Skin of body (tissue), 3 donors: ENCODE measurements at places on chromosomes 12 and 14. TPM values are rescaled to one million over a fixed set of nuclear protein-coding genes. Genes with fewer than 3 reads are reported as not detected.

DNA sequence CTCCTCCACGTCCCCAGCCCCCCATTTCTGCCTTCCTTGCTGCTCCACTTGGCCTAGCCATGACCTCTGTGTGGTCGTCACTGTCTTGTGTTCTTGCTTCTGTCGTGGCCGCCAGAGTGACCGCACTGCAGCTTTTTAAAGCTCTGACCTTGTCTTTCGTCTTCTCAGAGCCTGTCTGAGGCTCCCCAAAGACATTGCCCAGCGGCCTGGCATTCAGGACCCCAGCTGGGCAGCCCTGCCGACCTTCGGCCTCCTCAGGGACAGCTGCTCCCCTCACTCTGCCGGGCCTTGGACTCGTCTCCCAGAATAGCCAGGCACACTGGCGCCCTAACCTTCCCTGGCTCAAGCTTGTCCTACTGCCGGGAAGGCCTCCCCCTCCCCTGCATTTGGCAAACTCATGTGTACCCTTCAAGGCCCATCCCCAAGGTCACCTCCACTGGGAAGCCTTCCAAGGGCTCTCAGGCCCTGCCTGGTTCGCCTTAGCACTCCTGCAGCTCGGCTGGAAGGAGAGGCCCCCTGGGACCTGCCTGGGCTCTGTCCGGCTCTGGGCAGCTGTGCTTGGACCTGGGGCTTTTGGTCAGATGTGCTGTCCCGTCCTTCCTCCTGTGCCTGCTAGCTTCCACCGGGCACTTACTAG, 15.7 kb upstream of the DLK1 start:
- DNase-seq = no peak

GRCh38 chr12:42757624-42758119, 168.1 kb upstream of the PRICKLE1 start:
- peak; percentile 37 for DNase-seq

DNA sequence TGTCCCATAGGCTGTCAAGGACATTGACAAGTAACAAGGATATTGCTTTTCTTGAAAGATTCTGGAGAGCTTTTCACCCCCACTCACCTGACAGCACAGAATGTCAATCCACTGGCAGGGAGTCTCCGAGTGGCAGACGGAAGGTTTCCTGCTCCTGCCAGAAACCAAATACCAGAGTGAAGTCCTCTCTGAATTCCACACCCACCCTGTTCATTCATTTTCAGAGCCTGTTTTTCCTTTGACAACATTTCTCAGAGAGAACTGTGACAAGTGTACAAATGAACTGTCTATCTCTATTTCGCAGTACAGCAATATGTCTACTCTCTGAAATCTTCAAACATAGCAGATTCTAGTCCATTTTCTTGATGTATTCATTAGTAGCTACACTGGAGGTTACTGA, 26.2 kb upstream of the BICD1 start:
- DNase-seq = no peak

DNA sequence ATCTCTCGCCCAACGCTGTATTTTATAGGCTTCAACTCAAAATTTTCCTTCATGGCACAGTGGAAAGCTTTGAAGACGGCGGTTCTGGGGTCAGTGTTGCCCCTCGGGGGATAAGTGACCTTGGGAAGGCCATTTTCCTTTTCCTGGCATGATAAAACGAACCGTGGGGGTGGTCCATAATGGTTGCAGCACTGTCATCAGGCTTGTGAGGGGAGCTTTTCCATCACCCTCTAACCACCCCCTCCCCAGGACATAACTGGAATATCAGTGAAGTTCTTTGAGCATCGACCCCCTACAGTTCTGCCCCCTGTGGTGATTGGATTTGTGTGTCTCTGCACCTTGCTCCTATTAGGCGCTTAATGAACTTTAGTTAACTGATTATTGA, 16.0 kb downstream of the FOS start:
- peak; percentile 86 for DNase-seq

Gene E2F7
- 2.9 TPM for total RNA-seq

Gene GPR84
- total RNA-seq = 0.79 TPM

- DNase-seq = no peak
Observed at GRCh38 chr12:86613311-86613710, 357.1 kb upstream of the MGAT4C start.

DNA sequence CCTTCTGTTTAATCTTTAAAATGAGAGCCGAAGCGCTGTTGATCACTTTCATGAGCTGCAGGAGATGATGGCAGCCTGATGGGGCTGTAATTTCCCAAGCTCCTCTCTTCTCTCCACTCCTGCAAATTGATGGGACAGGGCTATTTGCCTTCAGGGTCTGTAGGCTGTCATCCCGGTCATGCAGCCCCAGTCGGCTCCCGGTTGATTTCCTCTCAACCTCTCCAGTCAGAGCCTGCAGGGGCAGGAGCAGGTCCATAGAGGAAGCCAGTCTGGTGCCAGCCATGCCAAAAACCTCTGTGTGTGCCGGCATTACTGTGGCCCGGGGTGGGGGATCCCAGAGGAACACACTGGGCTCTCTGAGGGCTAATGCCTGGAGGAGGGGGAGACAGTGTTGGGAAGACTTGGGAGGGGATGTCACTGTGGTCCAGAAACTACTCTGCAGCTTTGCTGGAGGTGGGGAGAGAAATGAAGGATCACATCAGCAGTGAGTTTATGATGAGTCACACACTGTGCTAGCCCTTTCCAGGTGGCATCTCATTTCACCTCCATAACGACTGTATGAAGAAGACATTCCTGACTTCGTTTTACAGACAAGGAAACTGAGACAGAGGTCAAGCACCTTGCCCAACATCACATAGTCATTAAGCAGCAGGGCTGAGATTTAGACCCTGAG, 46.5 kb upstream of the PRIMA1 start:
- no peak for DNase-seq
